ENCODE measurements at places on chromosomes 11 and 22.

DNA sequence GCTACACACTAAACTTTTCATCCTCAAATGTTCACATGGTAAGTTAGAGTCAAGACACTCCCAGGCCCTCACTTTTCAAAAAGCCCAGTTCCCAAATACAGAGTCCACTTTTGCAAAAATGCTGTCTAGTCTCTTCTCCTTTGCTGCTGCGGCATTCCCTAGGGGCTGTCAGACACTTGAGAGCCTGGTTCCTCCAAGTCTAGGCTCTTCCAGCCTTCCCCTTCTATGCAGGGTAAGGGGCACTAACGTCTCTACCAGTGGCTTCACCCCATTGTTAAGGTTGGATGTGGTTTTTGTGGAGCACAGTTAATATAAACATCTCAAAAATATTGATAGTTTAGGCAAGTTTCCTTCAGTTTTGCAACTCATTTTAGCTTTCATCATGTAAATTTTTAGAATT, 181.5 kb downstream of the KIF18A start:
- no peak for DNase-seq

DNA sequence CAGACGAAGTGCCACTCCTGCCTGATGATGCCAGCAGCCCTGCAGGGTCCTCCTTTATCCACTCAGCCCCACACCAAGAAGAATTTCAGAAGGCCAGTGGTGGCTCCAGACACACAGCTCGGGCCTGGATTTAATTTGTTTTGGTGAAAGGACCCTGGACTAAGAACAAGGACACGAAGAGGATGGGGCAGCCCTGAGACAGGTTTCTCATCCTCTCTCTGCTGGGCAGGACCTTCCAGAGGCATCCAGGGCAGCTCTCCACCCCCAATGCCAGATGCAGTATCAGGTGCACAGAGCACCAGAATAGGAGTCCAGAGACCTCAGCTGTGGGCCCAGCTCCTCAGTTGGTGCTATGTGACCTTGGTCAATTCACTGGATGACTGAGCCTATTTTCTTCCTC, 72.0 kb downstream of the TRIM29 start:
- no peak for DNase-seq

- DNase-seq = no peak
Observed at GRCh38 chr22:36865346-36865745, 4.5 kb downstream of the NCF4 start.

DNA sequence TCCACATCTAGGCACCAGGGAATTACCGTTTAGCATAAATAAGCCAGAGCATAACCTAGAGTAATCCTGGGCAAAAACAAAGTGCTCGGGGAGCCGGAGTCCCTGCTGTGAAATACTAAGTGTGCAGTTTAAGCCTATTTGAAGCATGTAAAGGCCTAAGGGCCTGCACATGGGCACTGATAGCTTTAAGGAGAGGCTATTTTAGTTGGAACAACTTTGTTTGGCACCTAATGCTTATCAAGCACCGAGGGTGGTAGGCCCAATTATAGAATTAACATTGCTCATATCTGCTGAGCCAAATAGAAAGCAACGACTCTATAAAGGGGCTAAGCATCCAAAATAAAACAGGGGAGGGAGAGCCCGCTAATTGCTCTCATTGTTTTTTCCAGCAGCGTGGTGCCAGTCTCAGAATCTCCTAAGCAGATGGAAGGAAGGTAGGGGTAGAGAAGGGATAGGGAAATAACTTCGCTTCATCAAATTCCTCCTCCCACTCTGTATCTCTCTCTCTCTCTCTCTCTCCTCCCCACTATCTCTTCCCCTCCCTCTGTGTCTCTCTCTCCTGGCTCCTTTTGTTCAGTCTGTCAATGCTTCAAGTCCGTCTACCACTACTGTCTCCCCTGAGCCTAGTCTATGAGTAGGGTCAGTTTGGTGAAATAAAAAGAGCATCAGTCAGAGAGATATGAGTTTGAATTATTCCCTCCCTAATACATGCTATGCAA, 292.8 kb downstream of the NXPE2 start:
- no peak for DNase-seq

GRCh38 chr11:58801302-58801701, 43.2 kb downstream of the GLYATL2 start:
- DNase-seq = no peak

DNA sequence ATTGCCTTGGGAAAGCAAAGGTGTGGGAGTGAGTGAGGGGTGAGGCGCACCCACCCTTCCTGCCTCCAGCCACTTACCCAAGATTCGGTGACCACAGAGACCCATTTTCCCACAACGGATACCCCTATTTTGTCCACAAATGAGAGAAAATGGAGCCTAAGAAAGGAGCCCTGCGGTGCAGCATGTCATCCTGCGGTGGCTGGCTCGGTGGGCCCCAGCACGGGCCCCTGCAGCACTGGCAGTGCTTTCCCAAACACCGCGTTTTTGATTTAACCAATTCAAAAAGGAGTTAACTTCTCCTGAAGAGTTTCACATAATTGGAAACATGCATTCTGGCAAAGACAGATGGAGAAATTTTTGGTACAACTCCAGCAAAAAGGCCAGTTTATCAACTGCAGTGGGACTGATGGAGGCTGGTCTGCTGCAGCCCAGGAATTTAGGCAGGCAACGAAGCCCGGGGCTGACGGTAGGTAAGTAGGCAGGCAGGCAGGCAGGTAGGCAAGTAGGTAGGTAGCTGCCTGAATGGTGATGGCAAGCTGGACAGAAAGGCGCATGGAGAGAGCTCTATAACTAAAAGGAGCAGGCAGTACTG, 84.2 kb downstream of the FDX1 start:
- no peak for DNase-seq

DNA sequence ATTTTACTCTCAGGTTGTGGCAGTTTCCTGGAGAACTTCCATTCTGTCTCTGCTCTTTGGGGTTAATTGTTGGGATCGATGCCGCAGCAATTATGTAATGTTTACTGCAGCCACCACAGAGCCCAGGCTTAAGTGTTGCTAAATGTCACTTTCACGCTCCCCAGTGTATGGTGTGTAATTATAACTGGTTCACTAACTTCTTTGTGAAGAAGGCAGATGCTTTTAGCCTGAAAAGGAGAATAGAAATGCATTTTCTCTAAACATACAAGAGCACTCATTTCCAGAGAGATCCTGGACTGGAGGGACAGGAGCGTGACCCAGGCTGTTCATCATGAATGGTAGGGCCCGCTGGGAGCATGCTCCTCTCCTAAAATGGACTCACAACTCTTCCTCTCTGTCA, 132.2 kb upstream of the PLET1 start:
- no peak for DNase-seq

DNA sequence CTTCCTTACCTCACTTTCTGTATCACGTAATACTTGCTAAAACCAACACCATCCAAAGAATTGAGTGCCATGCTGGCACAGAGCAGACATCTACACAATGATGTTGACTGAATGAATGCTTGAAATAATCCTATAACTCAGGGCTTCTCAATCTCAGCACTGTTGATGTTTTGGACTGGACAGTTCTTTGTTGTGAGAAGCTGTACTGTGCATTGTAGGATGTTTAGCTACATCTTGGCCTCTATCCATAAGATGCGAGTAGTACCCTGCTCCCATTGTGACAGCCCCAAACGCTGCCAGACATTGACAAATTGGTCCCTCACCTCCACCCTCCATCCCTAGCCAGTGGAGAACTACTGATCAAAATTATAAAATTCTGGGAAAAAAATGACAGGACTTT, 153.4 kb downstream of the NAV2 start:
- DNase-seq = no peak

DNA sequence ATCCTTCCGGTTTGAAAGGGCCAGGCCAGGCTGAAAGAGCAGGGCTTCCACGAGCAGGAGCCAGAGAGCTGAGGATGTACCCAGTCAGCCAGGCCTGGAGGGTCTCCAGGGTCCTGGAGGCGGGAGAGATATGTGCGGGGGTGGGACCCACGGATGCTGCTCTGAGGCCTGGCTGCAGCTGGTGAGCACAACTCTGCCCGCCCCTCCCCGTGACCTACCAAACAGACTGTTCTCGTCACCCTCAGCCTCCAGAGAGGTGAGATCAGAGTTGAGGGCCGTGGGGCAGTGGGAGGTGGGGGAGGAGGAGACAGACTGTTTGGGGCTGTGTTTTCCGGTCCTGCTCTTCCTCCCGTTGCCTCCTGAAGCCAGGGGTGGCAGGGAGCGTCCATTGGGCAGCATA, 42.2 kb downstream of the TRIOBP start:
- DNase-seq = no peak

- DNase-seq = no peak
Observed at GRCh38 chr22:19353363-19354131, 62.0 kb upstream of the CLTCL1 start.

GRCh38 chr22:17786435-17787161, 12.3 kb upstream of the BID start:
- no peak for DNase-seq

DNA sequence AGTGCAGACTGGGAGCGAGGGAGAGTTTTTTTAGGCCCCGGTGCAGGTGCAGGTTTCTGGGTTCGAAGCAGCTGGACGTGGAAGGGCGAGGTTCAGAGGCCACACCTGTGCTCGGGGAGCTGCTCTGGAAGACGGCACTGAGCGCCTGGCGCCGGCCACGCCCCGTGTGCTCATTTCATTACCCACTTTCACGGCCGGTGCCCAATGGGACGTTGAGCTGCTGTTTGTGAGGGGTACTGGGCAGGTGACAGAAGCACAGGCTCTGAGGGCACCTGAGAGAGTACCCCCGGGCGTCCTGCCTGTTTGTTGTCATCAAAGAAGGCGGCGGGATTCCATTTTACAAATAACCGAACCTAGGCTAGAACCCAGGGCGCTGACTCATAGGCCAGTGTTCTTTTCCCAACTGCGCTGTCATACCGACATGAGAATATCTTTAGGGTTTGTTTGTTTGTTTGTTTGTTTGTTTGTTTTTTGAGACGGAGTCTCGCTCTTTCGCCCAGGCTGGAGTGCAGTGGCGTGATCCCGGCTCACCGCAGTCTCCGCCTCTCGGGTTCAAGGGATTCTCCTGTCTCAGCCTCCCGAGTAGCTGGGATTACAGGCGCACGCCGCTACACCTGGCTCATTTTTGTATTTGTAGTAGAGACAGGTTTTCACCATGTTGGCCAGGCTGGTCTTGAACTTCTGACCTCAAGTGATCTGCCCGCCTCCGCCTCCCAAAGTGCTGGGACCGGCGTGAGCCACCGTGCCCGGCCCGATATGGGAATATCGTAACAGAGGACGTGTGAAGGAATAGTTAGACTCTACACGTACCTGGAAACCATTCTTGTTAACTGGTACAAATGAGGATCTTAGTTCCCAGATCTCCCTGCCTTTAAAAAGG, 16.6 kb upstream of the SPTBN2 start:
- DNase-seq = peak; percentile 70

DNA sequence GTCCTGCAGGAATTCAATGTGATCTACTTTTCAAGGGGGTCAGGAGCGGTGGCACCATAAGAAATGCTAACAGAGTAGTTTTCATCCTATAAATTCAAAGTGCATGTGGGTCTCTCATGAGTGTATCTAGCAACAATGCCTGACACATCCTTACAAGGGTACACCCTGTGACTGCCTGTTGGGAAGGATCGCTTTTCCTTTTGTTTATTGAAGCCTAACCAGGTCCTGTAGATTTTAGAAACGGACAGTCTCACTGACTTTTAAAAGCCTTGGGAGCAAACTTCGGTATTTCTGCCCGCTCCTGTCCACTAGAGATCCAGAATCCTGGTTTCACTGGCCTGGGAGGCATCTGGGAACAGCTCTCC, 102.4 kb downstream of the MICAL2 start:
- no peak for DNase-seq

GRCh38 chr22:45636683-45637082, 35.0 kb upstream of the ATXN10 start:
- no peak for DNase-seq

DNA sequence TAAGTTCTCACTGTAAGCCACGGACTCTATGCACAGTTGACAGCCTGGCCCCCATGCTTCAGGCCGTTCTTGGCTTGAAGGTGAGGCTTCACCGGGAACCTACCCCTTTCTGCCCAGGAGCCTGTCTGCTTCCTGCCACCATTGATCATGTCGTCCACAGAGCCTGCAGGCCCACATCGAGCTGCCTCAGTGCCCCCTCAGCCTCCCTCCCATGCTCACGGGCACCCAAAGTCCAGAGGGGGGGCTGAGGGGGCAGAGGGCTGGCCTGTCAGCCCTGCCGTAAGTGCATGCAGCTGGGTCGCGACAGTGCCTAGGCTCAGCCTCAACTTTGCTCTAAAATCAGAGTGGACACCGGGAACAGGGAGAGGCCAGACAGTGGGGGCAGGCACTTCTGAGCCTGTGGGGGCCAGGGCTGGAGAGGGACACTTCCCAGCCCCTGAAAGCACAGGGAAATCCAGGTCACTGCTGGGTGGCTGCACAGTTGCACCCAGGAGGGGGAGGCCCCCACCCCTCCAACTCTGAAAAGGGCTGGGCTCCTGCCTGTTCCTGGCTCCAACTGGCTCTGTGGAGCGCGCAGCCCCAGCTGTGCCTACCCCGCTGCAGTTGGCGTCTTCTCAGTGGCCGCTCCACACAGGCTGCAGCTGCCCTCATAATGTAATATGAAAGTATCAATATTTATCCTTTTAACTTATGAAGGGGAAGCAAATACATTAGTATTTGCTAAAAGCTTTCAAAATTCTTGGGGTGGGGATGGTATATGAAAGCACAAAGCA, 598.6 kb downstream of the DLG2 start:
- no peak for DNase-seq

GRCh38 chr11:120771551-120772060, 252.3 kb upstream of the TBCEL start:
- no peak for DNase-seq

DNA sequence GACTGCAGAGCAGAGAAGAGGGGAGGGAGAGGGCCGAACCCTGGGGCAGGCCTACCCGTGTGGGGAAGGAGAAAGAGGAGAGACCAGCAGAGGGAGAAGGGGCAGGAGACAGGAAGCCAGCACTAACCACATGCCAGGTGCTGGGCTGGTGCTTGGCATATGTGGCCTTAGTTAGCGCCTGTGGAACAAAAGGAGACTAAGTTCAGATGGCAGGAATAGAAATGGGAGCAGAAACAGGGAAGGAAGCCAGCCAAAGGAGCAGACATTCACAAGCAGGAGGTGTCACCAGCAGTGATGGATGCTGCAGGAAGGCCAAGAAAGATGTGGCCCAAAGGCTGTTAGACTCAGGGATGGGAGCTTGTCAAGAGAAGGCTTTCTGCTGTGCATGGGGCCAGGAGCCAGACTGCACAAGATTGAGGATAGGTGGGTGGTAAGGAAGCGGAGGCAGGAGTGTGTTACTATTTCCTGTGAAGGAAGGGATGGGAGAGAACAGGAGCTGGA, 26.7 kb downstream of the TREH start:
- DNase-seq = no peak

GRCh38 chr11:73262851-73263495, 9.2 kb upstream of the P2RY6 start:
- no peak for DNase-seq

- DNase-seq = no peak
Observed at GRCh38 chr22:30876915-30877553, 91.5 kb downstream of the MORC2 start.

GRCh38 chr11:12109591-12110196, 696 bp upstream of the MICAL2 start:
- DNase-seq = peak; percentile 58

- no peak for DNase-seq
Observed at GRCh38 chr11:92875473-92875872, 94.0 kb upstream of the MTNR1B start.

- no peak for DNase-seq
Observed at GRCh38 chr22:41469218-41469851, 418 bp downstream of the ACO2 start.

- DNase-seq = no peak
Observed at GRCh38 chr22:49263101-49263500, 564.6 kb downstream of the BRD1 start.

GRCh38 chr11:16126362-16126761, 230.0 kb downstream of the SOX6 start:
- DNase-seq = no peak

Measured in activated CD8-positive, alpha-beta memory T cell treated with anti-CD3 and anti-CD28 coated beads, Interleukin-2, amount 10 ng/mL, durations not matched to agents 7 days and 5 days (primary cell).